ENCODE measurements at places on chromosomes 11 and 22. TPM values are rescaled to one million over a fixed set of nuclear protein-coding genes. Genes with fewer than 3 reads are reported as not detected.

- no peak for DNase-seq
- H3K27me3 ChIP-seq = no peaks in the 10 kb centered on the region
- no peaks in the 10 kb centered on the region for H3K36me3 ChIP-seq
These were observed 175.0 kb downstream of the TENM4 start for GRCh38 chr11:79265756-79266322.

- no peak for DNase-seq
- no peaks in the 10 kb centered on the region for H3K36me3 ChIP-seq
- H3K4me1 ChIP-seq = no peaks in the 10 kb centered on the region
These were observed 14.5 kb downstream of the MAP6 start for GRCh38 chr11:75654314-75654713.

DNA sequence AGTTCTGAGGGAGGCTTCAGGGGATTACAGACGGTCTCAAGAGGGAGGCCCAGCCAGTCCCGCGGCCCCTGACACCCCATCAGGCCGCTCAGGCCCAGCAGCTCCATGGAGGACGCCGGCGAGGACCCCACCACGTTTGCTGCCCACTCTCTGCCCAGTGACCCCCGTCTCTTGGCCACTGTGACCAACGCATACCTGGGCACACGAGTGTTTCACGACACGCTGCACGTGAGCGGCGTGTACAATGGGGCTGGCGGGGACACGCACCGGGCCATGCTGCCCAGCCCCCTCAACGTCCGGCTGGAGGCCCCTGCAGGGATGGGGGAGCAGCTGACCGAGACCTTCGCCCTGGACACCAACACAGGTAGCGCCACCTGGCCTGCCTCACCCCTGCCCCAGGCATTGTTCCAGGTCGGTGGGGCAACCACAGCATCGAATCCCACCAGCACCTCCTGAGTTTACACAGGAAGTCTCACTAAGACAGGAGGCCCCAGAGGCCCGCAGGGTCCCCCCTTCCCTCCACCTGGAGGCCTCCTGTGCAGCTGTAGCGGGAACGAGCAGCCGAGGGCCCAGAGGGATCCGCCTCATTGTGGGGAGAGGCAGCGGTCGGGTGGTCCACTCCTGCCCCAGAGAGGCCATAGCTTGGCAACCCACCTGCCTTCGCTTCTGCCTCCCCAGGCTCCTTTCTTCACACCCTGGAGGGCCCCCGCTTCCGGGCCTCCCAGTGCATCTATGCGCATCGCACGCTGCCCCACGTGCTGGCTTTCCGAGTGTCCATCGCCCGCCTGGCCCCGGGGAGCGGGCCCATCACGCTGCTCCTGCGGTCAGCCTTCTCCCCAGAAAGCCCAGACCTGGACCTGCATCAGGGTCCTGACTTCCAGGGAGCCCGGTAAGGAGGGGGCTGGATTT is 1.0 kb downstream of the PGGHG start:
- no peaks in the 10 kb centered on the region for H3K4me1 ChIP-seq
- peak overlapping the region; percentile 85 for H3K4me3 ChIP-seq
- no peak overlapping the region for H3K27ac ChIP-seq

The CLMP gene
- total RNA-seq = 23.5 TPM

- no peak for DNase-seq
- H3K36me3 ChIP-seq = no peaks in the 10 kb centered on the region
- H3K4me1 ChIP-seq = no peaks in the 10 kb centered on the region
- H3K4me3 ChIP-seq = no peak overlapping the region
These were observed 418.2 kb downstream of the SOX6 start for GRCh38 chr11:15938121-15938611.

The XPNPEP3 gene
- total RNA-seq = 32.1 TPM

The TTC36 gene
- 7.9 TPM for total RNA-seq

GRCh38 chr11:130458410-130458729 is 9.9 kb downstream of the ADAMTS15 start:
- no peak overlapping the region for H3K4me3 ChIP-seq
- no peaks in the 10 kb centered on the region for H3K36me3 ChIP-seq
- no peak overlapping the region for H3K27ac ChIP-seq
- H3K27me3 ChIP-seq = no peaks in the 10 kb centered on the region
- DNase-seq = no peak

GRCh38 chr22:19909350-19910179 is 32.0 kb upstream of the COMT start:
- peak; percentile 94 for DNase-seq
- no peak overlapping the region for H3K4me3 ChIP-seq
- no peaks in the 10 kb centered on the region for H3K27me3 ChIP-seq
- H3K36me3 ChIP-seq = no peaks in the 10 kb centered on the region
- no peak overlapping the region for H3K27ac ChIP-seq

DNA sequence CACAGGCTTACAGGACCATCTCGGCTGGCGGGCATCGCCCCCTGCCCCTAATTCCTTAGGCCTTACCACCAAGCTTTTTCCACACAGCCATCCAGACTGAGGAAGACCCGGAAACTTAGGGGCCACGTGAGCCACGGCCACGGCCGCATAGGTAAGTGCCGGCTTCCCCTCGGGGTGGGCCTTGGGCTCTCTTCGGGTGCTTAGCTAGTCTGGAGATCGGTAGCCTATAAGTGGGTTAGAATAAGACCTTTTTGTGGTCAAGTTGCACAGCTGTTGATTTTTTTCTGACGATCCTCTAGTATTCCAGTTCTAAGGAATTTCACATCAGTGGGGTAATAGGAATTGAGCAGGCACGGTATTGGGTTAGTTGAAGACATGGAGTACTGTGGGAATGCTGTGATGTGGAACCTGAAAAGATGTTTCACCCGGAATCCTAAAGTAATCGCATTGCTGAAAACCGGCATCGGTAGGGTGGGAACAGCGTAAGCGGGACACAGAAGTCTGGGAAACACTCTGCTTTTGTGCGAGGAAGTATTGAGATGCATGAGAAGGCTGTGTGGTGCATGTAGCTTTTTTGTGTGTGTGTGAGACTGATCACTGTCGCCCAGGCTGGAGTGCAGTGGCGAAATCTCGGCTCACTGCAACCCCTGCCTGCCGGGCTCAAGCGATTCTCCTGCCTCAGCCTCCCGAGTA is 669 bp downstream of the RPL27A start:
- peaks cover 43% of the 10 kb centered on the region for H3K4me1 ChIP-seq
- H3K36me3 ChIP-seq = peaks cover 36% of the 10 kb centered on the region
- no peaks in the 10 kb centered on the region for H3K27me3 ChIP-seq
- H3K4me3 ChIP-seq = peak overlapping the region; percentile 93
- no peak for DNase-seq

The TMEM121B gene
- total RNA-seq = 0.60 TPM

DNA sequence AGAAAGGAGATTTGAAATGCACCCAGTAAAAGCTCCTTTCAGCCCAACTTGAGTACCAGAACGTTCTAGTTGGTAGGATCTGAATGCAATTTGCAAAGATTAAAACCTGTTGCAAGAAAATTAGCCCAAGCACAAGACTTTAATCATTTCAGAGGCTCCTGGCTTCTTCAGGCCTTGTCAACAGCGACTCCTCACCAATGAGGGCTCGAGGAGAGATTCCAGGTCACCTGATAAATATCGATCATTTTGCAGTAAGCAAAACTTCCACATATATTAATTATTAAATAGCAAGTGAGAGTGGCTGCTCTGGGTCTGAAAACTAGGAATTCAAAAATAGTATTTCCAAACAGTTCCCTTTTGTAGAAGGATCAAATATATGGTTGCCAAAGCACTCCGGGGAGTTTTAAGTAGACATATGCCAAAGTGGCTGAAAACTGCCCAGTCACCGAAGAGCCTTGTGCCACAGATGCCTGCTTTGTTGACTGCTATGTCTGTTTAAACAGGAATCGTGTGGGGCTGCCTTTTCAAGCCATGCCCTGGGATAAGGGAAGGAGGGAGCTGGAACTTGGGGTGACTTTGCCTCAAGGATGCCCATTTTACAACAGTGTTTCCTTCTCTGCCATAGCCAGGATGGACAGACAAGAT is 64.0 kb downstream of the CSNK2A3 start:
- DNase-seq = no peak
- H3K36me3 ChIP-seq = no peaks in the 10 kb centered on the region
- H3K4me3 ChIP-seq = no peak overlapping the region
- H3K27ac ChIP-seq = no peak overlapping the region
- H3K27me3 ChIP-seq = no peaks in the 10 kb centered on the region
- H3K4me1 ChIP-seq = no peaks in the 10 kb centered on the region

DNA sequence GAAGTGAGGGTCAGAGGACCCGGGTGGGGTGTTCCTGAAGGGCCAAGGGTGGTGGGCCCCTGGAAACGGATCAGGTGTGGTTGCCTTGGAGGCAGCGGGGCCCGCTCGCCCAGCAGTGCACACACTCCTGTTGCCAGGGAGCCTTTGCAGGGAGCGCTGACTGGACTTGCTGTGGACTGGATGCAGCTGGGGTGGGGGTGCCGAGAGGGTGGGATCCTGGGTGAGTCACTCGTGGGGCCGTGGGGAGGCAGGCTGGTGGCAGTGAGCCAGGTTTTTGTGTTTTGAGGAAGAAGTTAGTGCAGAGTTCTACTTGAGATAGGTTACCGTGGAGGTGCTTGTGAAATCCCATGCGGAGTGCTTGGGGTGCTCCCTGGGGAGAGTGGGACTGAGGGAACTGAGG is 1.3 kb downstream of the MRPL23 start:
- H3K36me3 ChIP-seq = no peaks in the 10 kb centered on the region
- H3K27me3 ChIP-seq = no peaks in the 10 kb centered on the region
- no peaks in the 10 kb centered on the region for H3K4me1 ChIP-seq

The BIK gene
- 1.8 TPM for total RNA-seq

GRCh38 chr11:66420671-66421476 is at the start of gene NPAS4:
Gene NPAS4, plus strand, starts transcription at chr11:66421035. Its CDS starts 145 bp downstream, at chr11:66421180.
- peaks cover 8% of the 10 kb centered on the region for H3K4me1 ChIP-seq
- H3K27me3 ChIP-seq = no peaks in the 10 kb centered on the region
- no peaks in the 10 kb centered on the region for H3K36me3 ChIP-seq
- peak; percentile 68 for DNase-seq

GRCh38 chr11:10978198-10978597 is 120.3 kb upstream of the ZBED5 start:
- H3K4me1 ChIP-seq = no peaks in the 10 kb centered on the region
- no peaks in the 10 kb centered on the region for H3K27me3 ChIP-seq
- no peak overlapping the region for H3K4me3 ChIP-seq
- no peak overlapping the region for H3K27ac ChIP-seq

The CCDC73 gene
- not detected for total RNA-seq

DNA sequence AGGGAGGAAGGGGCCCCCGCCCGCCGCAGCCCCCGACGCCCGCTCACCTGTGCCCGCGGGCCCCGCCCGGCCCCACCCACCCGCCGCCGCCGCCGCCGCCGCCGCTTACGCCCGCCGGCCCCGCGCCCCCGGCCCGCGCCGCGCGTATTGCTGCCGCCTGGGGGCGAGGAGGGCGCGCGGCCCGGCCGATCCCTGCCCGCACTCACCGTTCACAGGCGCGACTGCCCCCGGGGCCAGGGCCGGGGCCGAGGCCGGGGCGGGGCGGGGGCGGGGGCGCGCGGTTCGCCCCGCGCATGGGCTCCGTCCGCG is 212 bp downstream of the HRAS start:
- peak overlapping the region; percentile 80 for H3K4me3 ChIP-seq
- H3K36me3 ChIP-seq = no peaks in the 10 kb centered on the region
- H3K27ac ChIP-seq = no peak overlapping the region
- peaks cover 26% of the 10 kb centered on the region for H3K4me1 ChIP-seq
- DNase-seq = no peak

- no peak overlapping the region for H3K4me3 ChIP-seq
- peaks cover 11% of the 10 kb centered on the region for H3K36me3 ChIP-seq
These were observed 142.1 kb downstream of the WNT11 start for GRCh38 chr11:76064192-76064591.

The NCAM1 gene
- 72.4 TPM for total RNA-seq

Measured in adrenal gland (tissue), 19 donors.